ENCODE measurements at places on chromosomes 3 and 15.

DNA sequence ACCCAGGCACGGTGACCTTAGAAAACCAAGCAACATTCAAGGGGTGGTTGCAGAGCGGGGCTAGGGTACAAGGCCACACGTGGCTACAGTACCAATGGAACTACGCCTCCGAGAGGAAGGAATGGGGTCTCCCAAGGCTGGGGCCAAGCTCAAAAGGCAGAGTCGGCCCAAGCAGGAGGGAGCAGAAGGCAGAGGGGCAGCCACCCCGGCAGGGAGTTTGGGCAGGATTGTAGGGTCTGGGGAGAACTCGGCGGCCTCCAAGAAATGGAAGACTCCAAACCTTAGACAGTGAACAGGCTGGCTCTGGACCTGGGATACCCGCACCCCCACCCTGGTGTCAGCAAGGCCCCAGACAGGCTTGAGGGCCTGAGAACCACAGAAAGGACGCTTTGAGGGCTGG lies 28.7 kb downstream of the ATRIP start:
- no peak for DNase-seq

DNA sequence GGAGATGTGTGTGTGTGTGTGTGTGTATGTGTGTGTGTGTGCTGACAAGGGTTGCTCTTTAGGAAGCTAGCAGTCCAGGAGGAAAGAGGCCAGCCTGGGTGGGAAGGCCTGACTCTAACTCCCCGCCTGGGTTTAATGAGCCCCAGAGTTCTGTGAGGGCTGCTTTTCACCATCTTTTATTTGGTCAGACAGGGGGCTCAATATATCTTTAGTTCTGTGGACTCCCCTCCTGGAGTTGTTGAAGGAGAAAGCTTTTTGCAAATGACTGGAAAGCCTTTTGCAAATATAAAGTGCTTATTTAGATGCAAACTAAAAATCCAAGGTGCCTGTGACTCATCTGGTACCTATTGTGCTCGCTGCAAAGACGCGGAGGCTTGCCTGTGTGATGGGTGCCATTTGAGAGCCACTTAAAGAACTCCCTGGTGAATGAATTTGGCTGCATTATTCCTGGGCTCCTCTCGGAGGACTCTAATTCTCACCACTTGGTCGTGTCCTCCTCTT lies 24.5 kb downstream of the DRD3 start:
- DNase-seq: no peak

DNA sequence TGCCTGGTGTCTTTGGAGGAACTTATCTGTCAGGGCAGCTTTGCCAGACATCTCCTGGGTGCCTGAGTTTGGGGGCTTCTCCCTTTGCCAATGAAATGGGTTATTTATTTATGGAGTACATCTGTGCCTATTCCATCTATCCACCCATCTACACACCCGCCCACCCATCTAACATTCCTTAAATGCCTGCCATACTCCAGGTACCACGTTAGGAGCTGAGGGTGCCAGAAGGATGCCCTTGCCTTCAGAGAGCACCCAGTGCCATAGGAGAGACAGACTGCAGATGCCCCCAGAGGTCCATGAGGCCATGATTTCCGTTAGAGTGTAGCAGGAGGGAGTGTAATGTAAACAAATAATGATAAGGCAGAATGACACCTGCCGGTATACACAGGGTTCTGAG lies 21.8 kb upstream of the KIF23 start:
- DNase-seq: no peak

- no peak for DNase-seq
Observed at GRCh38 chr3:127072221-127072771, 89.4 kb downstream of the PLXNA1 start.

DNA sequence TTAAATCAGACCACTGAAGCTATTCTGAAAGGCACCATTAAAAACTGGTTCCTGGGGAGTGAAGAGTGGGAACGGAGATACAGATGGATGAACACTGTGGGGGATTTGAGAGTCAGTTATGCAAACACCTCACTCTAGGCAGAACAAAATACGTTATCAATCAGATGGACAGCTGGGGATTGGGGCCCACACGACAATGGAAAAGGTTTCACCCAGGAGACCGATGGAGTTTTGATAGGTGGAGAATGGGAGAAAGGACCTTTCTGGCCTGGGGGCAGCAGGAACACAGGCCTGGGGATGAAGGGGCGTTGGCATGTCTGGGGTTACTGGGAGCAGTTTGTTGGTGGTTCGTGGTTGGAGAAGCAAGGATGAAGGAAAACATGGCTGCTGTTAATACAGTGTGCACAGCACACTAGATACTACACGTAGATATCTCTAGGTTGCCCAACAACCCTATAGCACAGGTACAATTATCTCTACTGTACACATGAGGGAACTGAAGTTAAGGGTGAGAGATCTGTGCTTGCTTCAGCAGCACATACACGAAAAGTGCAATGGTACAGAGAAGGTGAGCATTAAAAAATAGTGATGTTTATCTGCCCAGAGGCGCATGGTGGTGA lies 16.5 kb downstream of the ST6GAL1 start:
- no peak for DNase-seq

GRCh38 chr3:20039765-20040547 lies at the start of gene KAT2B:
Gene KAT2B (plus strand): TSS chr3:20040446. CDS start chr3:20040478, 32 bp downstream.
- DNase-seq: peak; percentile 73

DNA sequence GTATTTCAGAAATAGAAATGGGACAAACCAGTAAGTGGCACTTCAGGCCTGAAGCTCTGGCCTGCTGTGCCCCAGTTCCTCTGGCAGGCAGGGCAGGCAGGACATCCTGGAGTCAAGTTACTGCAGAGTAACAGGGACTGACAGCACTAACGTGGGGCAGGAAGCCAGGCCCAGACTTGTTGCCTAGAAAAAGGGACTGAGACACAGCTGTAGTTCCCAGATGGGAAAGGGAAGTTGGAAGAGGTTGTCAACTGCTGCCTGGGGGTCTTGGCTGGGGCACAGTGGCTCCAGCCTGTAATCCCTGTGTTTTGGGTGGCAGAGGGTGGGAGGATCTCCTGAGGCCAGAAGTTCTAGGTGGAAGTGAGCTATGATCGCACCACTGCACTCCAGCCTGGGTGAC lies 171.9 kb downstream of the FMN1 start:
- no peak for DNase-seq

- no peak for DNase-seq
Observed at GRCh38 chr3:7637694-7638093, 776.8 kb downstream of the GRM7 start.

GRCh38 chr15:52261498-52262242 lies 33.9 kb downstream of the MYO5C start:
- DNase-seq: no peak

DNA sequence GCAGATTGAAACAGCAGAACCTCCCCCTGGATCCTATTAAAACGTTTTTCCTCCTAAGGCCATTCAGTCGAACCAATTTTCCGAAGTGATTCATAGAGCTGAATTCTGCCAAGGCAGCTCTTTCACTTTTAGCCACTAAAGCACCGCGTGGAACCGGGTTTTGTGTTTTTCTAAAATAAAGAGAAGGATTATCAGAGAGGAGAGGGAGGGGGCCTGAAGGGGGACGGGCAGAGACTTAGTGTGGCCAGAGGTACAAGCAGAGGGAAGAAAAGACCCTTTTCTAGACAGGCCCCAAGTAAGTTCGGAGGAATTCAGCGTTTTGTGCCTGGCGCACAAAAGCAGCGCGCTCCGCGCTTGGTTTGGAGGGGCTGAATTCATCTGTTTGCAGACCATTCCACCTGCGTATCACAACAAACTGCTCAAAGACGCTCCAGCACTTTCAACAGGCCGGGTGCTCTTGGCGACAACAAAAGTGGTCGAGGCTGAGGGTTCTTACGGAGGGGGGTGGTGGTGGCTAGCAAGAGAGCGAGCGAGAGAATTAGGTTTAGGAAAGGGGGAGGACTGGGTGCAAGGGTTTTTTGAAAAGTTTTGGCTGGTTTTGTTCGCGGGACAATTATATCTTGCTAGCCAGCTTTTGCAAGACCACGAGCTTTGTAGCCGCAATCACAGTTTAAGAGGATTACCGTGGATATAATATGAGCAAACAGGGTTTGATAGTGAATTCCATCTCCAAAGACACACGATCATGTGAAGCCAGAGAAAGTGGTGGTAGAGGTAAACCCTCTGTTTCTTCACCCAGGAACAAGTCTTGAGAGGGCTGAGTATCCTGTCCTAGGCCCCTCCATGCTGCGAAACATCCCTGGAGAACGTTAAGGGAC lies 1.2 kb upstream of the FEZF2 start:
- no peak for DNase-seq

- DNase-seq: peak; percentile 9
Observed at GRCh38 chr3:149771652-149772271, 19.5 kb upstream of the COMMD2 start.

DNA sequence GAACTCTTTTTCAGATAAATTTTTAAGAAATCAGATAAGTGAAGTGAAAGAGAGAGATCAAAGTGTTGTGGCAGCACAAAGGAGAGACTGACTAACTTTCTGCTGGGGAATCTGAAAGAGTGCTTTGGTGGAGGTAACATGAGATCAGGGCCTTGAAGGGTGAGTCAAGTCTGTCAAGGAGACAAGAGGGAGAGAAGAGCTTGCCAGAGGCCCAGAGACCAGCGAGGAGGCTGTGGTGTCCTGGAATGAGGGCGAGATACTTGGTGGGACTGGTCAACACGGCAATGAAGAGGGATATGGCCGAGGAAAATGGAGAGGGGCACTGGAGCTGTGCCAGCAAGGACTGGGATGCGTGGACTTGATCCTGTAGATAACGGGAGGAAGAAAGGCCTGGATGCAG lies 4.6 kb downstream of the TADA3 start:
- DNase-seq: no peak

DNA sequence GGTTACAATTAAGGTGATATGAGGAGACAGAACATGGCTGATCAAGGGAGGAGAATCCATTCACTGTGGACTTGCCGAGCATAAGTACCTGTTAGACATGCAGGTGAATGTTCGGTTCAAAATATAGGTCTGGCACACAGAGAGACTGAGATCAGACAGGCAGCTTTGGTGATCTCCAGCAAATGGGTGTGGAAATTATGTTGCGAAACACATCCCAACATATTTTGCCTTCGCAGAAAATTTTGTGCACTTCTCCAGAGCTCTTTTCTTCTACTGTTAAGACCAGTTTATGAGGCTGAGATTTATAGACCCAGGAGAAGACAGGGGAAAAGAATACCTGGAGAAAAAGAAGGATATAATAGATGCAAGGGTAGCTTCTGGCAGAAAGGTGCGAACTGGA lies 183.2 kb downstream of the NEK10 start:
- DNase-seq: no peak
